Stimulated activated CD8-positive, alpha-beta memory T cell treated with anti-CD3 and anti-CD28 coated beads, Interleukin-15, amount 100 ng/mL, for 4 hours (primary cell): ENCODE measurements at places on chromosomes 16 and 17.

- DNase-seq = no peak
Observed at GRCh38 chr16:35714665-35715064, 2255.3 kb downstream of the TP53TG3F start.

- DNase-seq = no peak
Observed at GRCh38 chr16:81601008-81601428, 156.4 kb downstream of the CMIP start.

DNA sequence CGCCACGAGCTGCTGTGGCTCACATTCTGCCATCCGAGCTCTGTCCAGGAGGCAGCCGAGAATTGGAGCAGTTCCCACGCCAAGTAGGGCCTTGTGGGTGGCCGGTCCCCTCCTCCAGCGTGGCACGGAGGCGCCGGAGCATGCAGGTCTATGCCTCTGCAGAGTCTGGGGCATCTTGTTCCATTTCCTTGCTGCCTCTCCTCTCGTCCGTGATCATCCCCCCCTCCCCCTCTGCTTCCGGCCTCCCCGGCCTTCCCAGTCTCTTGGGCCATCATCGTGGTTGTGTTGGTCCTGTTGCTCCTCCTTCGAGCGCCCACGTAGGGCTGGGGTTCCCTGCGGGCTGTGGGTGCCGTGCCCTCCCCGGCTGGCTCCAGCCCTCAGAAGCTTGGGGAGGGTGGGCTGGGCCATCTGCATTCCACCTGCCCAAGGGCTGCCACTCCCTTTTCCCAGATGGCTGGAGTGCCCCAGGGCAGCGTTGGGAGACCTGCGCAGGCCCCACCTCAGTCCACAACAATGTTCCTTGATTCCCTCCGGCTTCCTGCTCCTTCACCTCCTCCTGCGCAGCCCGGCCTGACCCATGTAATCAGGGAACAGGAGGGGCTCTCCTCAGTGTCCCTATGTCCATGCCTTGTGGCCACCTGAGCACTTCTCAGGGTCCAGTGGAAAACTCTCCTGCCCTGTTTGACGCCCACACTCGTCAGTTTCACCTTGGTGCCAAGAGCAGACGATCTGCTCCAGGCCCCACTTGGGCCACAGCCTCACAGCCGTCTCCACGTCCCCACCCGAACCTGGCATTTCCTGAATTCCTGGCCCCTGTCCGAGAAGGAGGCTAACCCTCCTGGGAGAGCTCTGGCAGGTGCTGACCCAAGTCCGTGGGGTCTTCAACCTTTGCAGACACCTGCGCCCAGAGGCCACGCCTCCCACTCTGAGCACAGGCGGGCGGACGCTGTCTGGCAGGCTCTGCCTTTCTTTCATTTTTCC, 37.1 kb downstream of the BAIAP2 start:
- no peak for DNase-seq

DNA sequence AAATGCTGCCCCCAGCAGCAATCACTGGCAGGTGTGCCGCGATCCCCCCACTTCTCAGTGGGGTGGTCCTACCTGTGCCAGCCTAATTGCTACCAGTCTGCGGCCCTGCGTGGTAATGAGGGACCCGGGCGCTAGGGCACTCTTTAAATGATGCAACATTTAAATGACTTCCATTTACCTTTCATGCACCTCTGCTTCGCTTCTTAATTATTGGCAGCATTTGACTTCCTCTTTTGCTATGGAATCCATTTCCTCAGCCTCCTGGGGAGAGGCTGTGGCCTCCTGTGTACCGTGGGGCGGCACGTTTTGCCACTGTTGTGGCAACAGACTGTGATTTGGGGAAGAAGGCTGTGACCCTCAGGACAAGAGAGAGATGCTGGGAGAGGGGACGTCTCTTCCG, 86.1 kb downstream of the RPA1 start:
- no peak for DNase-seq

GRCh38 chr17:59427425-59427921, 96.0 kb downstream of the YPEL2 start:
- no peak for DNase-seq

GRCh38 chr16:81003064-81003463, 3.6 kb downstream of the CMC2 start:
- no peak for DNase-seq

- DNase-seq = no peak
Observed at GRCh38 chr16:14559809-14560241, 70.2 kb downstream of the PARN start.

DNA sequence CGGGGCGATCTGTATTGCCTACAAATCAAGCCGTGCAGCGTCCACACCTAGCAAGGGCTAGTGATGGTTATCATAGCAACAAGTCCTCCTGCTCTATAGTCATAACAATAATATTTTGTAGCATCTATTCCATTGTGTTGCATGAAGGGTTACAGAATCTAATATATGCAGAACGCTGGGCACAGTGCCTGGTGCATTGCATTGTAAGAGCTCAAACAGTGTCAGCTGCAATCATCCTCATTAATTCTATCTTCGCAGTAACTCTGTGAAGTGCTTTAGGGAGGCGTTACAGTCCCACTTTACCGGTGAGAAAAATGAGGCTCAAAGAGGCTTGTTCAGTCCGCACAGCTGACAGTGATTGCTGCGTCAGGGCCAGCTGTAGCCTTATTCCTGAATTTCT, 149.4 kb downstream of the RBFOX1 start:
- DNase-seq = no peak
